Renal cortical epithelial cell (primary cell): ENCODE measurements at places on chromosomes 12 and 14. TPM values are rescaled to one million over a fixed set of nuclear protein-coding genes. Genes with fewer than 3 reads are reported as not detected.
A peak's percentile ranks its signal among the peaks of the same experiment; 100 is the strongest.

DNA sequence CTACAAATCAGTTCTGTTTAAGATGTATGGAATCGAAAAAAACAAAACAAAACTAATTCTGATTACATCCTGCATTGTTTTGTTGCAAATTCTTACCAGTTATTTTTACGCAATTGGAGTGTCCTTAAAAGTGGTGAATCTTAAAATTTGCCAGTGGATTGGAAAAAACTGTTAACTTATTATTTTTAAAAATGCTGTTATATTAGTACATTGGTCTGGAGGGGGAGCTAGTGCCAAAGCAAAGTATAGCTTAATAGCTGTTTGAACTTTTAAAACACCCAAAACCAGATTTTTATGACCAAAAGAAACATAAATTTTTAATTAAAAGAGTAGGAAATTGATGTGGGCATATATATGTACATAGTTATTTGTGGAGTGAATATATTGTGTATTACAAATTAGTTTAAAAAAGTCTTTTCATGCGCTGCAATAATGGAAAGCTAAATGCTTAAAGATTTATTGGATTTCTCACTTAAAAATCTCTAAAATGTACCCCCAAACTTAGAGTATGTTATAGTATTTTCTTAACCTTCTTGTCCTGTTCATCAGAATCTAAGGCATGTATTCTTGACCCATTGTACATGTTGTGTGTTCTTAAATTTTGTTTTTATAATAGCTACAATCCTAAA lies 2.5 kb downstream of the FUT8 start:
- peak; percentile 34 for DNase-seq

DNA sequence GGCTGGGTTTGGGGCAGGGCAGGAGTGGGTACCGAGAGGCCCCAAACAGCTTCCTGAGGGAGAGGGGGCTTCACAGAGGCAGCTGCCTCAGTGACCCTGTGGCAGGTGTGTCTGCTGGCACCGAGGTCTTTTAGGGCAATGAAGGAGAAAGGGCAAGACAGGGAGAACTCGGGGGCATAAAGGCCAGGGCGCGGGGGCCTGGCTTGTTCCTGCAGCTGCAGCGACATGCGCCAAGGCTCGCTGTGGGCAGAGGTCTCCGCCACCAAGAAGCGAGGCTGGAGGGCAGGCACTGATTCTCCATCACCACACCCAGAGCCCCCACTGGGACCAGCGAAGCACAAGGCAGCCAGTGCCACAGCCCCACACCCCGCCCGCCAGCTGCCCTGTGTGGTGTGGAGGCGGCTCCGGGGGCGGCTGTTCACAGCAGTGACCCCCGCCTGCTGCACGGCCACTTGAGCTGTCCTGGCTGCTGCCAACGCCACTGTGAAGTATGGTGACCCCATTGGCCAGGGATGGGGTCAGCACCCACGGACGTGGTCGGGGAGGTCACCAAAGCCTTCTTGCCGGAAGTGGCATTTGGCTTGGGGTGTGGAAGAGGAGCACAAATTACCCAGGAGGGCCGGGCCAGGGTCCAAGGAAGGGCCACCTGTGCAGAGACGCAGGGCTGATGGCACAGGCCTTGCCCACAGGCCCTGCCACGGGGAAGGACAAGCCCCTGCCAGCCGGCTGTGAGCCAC lies 16.4 kb downstream of the BAG5 start:
- no peak for DNase-seq

DNA sequence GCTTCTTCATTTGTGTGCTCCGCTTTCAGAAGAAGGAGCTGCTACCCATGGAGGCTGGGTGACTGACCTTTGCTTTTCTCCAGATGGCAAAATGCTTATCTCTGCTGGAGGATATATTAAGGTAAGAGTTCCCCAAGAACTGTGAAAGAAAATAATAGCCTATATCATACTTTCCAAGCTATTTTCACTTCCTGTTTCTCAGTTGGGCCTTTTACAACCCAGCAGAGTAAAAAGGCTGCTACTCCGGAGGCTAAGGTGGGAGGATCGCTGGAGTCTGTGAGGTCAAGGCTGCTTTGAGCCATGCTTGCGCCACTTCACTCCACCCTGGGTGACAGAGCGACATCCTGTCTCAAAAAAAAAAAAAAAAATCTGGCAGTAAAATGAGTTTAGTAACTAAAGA lies 82.1 kb downstream of the APAF1 start:
- DNase-seq, result no peak

GRCh38 chr14:25004389-25004809 lies 45.5 kb downstream of the STXBP6 start:
- no peak for DNase-seq

DNA sequence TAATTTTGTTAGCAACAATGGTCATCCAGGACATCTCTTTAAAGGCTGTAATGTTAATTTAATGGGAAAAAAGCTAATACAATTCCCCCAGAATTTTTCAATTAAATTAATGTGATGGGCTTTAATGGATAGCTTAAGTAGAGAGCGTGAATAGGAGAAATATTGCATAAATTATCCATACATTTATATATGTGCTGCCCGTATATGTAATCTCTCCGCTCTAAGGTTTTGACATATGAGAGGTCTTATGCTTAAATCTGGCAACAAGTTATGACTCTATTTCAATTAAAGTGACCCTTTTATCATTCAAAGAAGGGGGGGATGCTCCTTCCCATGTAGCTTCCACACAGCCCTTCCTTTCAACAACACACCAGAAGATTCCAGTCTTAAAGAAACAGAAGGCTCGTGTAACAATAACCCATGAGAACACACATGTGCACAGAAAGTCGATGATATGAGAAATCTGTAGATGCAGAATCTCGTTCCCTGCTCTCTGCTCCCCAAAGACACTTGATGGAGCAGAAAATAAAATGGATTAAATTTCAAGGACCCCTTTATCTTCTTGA lies 24.0 kb downstream of the MAP1LC3B2 start:
- DNase-seq, result no peak

DNA sequence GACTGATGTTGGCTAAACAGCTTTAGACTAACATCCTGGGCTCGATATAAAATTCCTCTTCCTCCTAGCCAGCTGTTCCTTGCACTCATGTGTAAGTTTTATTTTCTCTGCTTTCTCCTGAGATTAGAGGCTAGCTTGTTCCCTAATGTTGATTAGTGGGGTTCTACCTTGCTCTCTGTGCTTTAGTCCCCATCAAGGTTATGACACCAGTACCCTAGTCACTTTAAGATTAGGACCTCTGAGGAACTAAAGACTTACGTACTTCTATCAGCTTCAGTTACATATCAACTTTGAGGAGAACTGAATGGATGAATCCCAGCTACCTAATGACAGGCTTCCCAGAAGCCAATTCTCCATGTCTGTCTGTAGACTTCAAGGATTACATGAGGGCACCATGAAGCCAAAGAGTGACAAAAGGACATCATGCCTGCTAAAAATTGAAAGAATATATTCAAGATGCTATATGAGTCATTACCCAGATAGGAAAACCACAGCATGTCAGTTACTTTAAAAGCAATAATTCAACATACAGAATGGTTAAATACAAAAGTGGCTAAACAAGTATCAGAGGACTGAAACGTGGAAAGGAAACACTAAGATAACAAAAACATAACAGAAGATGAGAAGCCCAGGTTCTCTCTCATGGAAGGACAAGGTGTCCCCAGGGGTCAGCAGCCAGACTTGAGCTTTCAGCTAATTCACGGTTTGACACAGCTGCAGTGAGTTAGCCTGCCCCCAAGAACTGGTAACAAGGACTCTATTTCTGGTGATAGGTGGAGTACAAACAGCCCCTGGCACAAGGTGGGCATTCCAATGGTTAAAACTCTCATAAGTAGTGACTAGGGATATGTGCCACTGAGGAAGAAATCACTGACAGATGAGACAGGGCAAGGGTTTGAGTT lies 20.4 kb downstream of the ADAM20 start:
- DNase-seq, result no peak

DNA sequence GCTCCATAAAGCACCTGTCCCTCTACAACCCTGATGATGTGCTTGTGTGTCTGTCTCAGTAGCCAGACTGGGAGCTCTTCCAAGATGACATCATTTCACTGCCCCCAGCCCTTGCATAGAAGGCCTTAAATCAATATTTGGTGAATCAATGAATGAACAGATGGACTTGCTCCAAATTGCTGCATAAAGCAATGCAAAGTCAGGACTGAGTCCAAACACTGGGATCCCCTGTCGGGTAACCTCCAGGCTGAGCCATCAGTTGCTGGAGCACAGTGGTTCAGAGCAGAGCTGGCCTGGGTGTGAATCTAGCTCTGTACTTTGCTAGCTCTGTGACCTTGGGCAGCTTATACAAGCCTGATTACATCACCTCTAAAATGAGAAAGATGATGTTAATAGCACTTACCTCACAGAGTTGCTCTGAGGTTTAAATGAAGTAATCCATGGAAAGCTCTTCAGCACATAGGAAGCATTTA lies 120.3 kb upstream of the VASH1 start:
- no peak for DNase-seq

The ADAMTS20 gene
- not detected in 2 replicates for total RNA-seq

The IGF1 gene
- 0.35 TPM in 1 of 2 replicates, not detected in the other for total RNA-seq
